ENCODE measurements at places on chromosomes 2 and 18.

- no peak overlapping the region for H3K4me3 ChIP-seq
- H3K4me1 ChIP-seq: peaks cover 76% of the 10 kb centered on the region
- H3K27me3 ChIP-seq: no peaks in the 10 kb centered on the region
- no peak overlapping the region for H3K27ac ChIP-seq
Measured at GRCh38 chr2:164782323-164782722, 59.3 kb downstream of the COBLL1 start.

DNA sequence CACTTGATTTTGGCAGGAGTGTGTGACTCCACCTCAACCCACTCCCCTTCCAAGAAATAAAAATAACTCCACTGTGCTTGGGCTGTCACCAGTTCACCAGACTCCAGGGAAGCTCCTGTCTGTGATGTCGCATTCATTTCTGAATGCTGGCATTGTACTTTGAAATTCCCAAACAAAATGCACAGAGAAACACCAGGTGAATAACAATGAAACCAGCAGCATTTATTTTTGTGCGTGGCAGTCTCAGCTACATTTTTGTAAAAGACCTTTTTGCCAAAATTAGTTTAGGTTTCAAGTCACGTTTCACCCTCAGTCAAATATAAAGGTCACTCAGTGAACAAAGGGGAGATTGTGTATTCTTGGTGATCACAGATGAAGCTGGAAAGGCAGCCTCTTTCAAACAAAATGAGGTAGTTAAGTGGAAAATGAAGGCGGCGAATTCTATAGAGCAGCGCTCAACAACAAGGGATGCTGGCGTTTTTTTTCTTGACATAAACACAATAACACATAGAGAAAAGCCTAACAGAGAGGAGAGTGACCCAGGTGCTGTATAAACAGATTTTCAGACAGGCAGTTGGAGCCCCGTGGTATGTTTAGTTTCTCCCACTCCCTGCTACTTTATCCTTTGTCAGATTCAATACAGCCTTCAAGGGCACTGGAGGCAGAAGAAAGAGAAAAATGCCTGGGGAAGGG, 210.3 kb upstream of the GCFC2 start:
- no peaks in the 10 kb centered on the region for H3K4me1 ChIP-seq
- no peaks in the 10 kb centered on the region for H3K36me3 ChIP-seq

- H3K36me3 ChIP-seq: no peaks in the 10 kb centered on the region
- peaks cover 4% of the 10 kb centered on the region for H3K4me1 ChIP-seq
- H3K27me3 ChIP-seq: no peaks in the 10 kb centered on the region
- H3K4me3 ChIP-seq: no peak overlapping the region
- DNase-seq: no peak
Measured at GRCh38 chr2:150466741-150467620, 20.5 kb downstream of the RND3 start.

GRCh38 chr2:109331896-109332848, 203.2 kb downstream of the SH3RF3 start:
- H3K36me3 ChIP-seq: no peaks in the 10 kb centered on the region
- H3K27ac ChIP-seq: peak overlapping the region; percentile 35
- H3K4me1 ChIP-seq: no peaks in the 10 kb centered on the region

DNA sequence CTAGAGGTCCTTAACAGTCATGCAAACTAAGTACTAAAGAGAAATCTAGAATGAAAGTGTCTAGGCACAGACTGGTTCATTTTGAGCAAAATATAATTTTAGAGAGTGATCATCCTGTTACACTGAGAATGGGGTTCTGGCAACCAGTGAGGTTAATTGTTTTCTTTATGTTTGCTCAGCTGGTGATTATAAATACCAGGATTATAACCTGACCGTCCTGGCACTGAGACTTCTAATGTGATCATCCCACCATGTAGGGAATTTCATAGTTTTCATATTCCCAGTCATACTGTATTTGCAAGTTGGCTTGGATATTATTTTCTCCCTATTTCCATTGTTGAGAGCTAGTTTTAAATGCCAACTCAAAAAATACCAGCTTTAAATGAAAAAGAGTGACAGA, 852.5 kb upstream of the LRATD1 start:
- H3K4me3 ChIP-seq: no peak overlapping the region
- no peaks in the 10 kb centered on the region for H3K27me3 ChIP-seq
- no peaks in the 10 kb centered on the region for H3K36me3 ChIP-seq
- DNase-seq: no peak

DNA sequence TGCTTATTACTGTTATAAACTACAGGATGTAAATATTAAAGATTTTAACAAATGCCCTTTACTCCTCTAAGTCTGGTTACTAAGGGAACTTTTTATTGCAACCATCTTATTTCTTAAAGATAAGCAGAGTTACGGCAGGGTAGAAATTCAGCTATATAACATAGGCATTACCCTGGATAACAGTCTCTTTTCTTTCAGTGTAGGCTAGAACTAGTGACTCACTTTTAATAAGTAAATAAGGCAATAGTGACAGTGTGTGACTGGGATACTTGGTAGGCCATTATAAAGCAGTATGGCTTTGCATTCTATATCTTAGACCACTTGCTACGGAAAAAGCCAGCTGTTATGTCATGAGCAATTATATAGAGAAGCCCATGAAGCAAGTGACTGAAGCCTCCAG, 1041.0 kb upstream of the NRXN1 start:
- no peak for DNase-seq
- H3K27ac ChIP-seq: no peak overlapping the region
- no peaks in the 10 kb centered on the region for H3K27me3 ChIP-seq
- H3K36me3 ChIP-seq: no peaks in the 10 kb centered on the region

- no peak for DNase-seq
- no peaks in the 10 kb centered on the region for H3K4me1 ChIP-seq
- peaks cover 27% of the 10 kb centered on the region for H3K36me3 ChIP-seq
- H3K27me3 ChIP-seq: no peaks in the 10 kb centered on the region
- H3K4me3 ChIP-seq: no peak overlapping the region
- no peak overlapping the region for H3K27ac ChIP-seq
Measured at GRCh38 chr2:43572244-43572643, 23.6 kb downstream of the THADA start.

- no peak overlapping the region for H3K27ac ChIP-seq
- no peak overlapping the region for H3K4me3 ChIP-seq
- H3K4me1 ChIP-seq: no peaks in the 10 kb centered on the region
- no peaks in the 10 kb centered on the region for H3K36me3 ChIP-seq
Measured at GRCh38 chr2:206603243-206603642, 39.0 kb upstream of the FAM237A start.
